ENCODE measurements at places on chromosomes 1 and 21.

- DNase-seq: no peak
These were observed 38.0 kb upstream of the HAO2 start for GRCh38 chr1:119330466-119331189.

DNA sequence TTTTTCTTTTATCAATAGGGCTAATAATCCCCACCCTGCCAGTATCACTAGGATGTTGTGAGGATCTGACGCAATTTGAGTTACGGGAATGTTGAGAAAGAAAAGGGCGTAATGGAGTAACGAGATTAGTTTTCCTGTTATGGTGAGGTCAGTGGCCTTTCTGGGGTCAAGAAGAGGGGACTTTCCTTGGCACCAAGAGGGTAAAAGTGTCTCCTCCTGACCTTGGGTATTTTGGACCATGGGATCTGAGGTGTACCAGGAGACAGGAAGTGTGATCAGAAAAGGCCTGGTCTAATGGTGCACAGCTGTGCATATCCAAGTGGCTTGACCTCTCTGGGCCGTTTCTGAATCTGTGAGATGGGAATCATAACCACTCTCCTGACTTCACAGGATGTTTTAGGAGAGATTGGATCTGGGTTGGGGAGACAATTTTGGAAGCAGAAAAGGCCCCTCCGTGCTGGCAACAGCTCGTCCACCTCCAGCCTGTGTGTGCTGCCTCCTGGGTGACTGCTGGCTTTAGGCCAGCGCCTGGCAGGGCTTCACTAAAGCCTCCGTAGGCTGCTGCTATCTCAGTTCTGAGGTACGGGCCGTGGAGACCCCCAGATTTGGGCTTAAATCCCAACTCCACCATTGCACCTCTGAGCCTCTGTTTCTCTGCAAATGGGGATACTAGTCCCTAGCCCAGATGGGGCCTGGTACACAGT is 37.1 kb downstream of the ALPL start:
- no peak for DNase-seq

- no peak for DNase-seq
These were observed at the start of gene EPHB2 for GRCh38 chr1:22710701-22711049. Gene EPHB2, plus strand, starts transcription at chr1:22710839. Its CDS starts 144 bp downstream, at chr1:22710983.

GRCh38 chr1:20492751-20493150 is 6.7 kb upstream of the CAMK2N1 start:
- DNase-seq: no peak

DNA sequence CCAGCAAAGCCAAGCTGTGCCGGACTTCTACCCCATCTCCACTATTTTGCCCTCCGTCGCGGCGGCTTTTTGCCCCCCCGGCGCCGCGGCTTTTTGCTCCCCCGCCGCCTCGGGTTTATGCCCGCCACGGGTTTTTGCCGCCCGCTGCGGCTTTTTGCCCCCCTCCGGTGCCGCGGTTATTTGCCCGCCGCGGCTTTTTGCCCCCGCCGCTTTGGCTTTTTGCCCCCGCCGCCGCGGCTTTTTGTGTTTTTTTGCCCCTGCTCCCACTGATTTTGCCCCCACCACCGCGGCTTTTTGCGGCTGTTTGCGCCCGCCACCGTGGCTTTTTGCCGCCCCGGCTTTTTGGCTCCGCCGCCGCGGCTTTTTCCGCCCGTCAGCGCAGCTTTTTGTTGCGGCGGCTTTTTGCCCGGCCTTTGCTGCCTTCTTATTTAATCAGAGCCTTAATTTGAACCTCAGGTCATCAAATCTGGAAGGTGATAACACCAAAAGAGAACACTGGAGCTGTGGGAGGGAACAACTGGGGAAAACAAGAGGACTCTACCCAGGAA is 106.0 kb downstream of the TPTE start:
- no peak for DNase-seq

DNA sequence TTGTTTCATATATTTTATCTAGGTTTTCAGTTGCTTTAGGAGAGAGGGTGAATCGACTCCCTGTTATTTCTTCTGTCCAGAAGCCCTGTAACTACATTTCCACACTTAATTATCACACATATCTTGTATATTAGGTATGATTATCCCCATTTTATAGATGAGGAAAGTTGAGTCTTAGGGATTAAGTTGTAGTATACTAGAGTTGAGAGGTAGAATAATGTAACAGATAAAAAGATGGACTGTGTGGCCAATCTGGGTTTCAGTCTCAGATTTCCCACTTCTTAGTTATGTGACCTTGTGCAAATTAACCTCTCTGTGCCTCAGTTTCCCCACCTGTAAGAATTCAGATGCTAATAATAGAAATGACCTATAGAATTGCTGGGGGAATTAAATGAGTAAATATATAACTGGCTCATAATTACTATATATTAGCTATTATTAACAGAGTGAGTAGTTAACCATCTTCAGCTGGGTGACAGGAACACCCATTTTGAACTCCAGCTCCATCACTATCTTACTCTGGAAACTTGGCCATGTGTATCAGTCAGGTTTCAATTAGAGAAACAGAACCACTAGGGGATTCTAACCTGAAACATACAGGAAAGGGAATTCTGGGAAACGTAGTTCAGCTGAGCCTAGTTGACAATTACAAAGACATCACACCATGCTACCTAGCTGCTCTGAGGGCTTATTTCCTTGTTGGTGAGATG is 20.4 kb upstream of the FOXO6 start:
- DNase-seq: no peak

GRCh38 chr1:199132006-199132405 is 493.2 kb downstream of the PTPRC start:
- no peak for DNase-seq

GRCh38 chr1:4059270-4059669 is 159.2 kb upstream of the C1orf174 start:
- no peak for DNase-seq

DNA sequence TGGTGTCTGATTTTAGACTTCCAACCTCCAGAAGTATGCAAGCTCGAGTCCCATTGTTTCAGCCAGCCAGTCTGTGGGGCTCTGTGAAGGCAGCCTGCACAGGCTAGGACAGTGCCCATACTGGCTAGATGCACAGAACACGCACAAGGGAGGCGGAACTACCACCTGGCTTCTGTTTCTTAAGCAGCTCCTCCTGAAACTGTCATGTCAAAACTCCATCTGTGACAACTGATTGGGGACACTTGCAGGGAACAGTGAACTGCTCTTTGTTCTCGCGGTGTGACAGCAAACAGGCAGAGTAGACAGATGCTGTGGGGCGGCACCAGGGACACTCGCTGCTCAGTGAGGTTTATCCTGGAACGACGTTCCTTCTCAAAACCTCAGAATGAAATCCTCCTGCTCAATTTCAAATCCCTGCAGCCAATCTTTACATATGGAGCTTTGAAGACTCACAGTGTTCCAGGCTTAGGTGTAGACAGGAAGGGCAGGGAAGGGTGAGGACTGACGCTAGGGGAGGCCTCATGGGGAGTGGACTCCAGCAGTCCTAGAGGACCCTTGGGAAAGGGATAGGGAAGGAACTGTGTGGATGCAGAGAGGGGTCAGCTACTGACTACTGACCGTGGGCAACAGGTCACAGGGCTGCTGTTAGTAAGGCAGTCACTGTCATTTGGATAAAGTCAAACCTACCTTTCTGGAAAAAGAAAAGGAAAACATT is 73.8 kb downstream of the ERG start:
- DNase-seq: no peak

GRCh38 chr1:167913895-167914496 is at the start of gene ADCY10:
Gene ADCY10, minus strand, starts transcription at chr1:167914134. Its CDS starts 8,994 bp downstream, at chr1:167905140.
- peak; percentile 61 for DNase-seq

DNA sequence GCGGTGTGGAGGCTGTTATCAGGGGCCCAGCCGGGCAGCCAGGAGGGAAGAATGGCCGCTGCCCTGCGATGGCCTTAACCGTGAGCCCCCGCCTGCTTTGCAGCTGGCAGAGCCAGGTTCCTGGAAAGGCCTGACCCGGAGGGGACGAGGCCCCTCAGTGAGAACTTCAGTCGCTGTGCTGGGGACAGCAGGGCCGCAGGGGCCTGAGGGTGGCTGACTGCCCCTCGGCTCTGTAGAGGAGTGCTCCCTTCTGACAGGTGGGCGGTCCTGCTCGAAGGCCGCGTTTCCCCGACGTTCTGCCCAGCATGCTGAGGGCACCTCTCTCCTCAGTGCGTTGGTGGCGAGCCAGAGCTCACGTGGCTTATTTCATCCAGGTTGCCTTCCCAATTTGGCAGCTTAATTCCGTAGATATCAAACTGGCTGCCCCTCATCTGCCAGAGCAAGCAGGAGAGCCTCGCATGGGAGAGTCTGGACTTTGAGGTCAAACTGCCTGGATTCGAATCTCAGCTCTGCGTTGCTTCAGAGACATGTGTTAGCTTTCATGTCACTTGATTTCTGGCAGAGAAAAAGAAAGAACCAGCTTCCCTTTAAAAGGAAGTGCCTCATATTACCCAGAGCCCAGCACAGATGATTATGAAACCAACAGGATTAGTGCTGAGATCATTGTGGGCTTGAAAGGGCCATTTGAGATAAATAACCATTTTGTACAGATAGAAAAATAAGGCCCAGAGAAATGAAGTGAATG is 239.8 kb downstream of the SDCCAG8 start:
- peak; percentile 22 for DNase-seq

GRCh38 chr1:19096036-19096833 is 113.8 kb downstream of the UBR4 start:
- DNase-seq: peak; percentile 52

DNA sequence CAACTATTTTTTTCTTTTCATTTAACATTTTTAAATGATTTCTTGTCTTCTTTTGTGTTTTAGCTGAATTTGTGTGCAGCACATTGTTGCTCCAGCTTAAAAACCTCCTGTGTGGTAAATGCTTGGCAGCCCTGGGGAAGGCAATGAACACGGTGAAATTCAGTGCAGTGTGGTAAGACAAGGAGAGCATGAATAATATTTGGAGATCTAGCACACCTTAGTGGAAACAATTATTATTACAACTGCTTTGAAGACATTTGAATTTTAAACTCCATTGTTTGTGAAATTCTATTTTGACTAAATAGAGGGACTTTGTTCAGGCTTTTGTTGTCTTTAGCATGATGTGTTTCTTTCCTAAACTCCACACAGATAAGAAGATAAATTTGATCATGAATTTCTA is 242.6 kb upstream of the CXADR start:
- peak; percentile 12 for DNase-seq

GRCh38 chr21:18114810-18115209 is 129.8 kb upstream of the CHODL start:
- no peak for DNase-seq

DNA sequence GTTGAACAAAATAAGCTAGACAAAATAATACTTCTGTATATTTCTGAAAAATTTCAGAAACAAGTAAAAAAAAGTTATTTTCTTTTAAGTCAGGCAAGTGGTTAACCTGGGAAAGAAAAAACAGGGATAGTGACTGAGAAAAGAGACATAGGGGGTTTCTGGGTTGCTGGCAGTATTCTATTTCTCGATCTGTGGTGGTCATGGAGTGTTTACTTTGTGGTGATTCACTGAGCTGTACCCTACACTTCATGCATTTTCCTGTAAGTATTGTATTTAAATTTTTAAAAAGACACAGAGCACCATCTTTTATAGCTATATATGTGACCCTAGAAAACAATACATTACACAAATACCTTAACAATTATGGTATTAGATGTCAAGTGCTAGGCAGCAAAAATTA is 58.2 kb downstream of the ZNF644 start:
- no peak for DNase-seq

DNA sequence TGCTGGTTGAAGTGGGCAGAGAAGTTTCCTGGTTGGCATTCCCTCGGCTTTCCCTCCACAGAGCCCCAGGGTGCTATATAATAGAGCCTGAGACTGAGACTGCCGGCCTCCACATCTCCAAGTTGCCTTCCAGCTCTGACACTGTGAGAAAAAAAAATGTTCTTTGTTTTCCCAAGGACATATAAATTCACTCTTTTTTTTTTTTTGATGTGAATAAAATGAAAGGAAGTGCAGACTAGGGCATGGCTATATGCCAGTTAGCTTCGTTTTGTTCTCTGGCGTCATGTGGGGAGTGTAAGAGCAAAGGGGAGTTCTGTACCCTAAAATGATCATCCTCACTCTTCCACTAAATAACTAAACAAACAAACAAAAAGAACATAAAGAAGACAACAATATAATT is 101.6 kb downstream of the TNFSF18 start:
- no peak for DNase-seq

GRCh38 chr1:14653461-14653960 is 55.0 kb downstream of the KAZN start:
- no peak for DNase-seq

- DNase-seq: no peak
These were observed 122.7 kb downstream of the RGS21 start for GRCh38 chr1:192439373-192440025.

DNA sequence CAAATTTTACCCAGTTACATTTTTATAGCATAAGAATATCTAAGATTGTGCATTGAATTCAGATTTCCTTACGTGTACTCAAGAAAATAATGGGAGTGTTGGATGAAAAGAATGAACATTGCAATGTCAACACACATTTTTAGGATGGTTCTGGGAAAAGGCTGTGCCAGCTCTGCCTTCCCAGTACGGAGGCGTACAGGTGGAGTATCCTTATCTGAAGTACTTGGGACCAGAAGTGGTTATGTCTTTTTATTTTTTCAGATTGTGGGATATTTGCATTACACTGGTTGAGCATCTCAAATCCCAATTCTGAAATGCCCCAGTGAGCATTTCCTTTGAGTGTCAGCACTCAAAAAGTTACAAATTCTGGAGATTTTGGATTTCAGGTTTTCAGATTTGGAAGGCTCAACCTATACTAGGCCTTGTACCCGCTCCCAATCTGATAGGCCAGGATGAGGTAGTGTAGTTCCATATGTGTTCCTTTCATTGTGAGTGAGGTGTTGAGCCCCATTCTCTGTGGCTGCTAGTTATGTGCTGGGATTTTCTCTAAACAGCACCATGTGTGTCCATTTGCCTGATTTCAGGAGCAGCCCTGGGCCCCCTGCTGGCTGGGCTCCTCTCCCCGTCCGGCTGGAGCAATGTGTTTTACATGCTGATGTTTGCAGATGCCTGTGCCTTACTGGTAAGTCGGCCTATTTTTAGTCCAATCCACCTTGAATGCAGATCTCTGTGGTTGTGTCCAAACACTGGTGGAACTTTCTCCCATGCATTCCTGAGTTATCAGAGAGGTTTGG is 60.8 kb downstream of the SLC37A1 start:
- no peak for DNase-seq

DNA sequence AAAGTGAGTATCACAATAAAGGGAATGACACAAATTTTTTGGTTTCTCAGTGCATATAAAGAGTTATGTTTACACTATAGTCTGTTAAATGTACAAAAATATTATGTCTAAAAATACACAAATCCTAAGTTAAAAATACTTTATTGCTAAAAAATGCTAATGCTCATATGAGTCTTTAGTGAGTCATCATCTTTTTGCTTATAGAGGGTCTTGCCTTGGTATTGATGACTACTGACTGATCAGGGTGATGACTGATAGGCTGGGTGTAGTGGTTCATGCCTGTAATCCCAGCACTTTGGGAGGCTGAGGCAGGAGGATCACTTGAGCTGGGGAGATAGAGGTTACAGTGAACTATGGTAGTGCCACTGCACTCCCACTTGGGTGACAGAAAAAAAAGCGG is 12.9 kb upstream of the NUF2 start:
- no peak for DNase-seq

GRCh38 chr21:25582888-25583287 is 24.4 kb downstream of the MRPL39 start:
- no peak for DNase-seq
